T-helper 17 cell (primary cell): ENCODE measurements at places on chromosomes 12 and 14. TPM values are rescaled to one million over a fixed set of nuclear protein-coding genes. Genes with fewer than 3 reads are reported as not detected.

Gene AKT1
- total RNA-seq: 72.4 TPM

Gene MYO1H
- not detected for total RNA-seq

Gene MMP17
- 2.5 TPM for total RNA-seq

Gene DACT1
- total RNA-seq: 0.91 TPM

Gene ANKS1B
- 1.2 TPM for total RNA-seq

Gene GLIPR1L2
- total RNA-seq: 1.5 TPM

Gene CD69
- total RNA-seq: 1,001 TPM

Gene LRIG3
- not detected for total RNA-seq

Gene MYF6
- total RNA-seq: not detected

Gene HPD
- not detected for total RNA-seq

Gene HNRNPA1
- 1,582 TPM for total RNA-seq

Gene SPIC
- total RNA-seq: not detected

Gene REC8
- total RNA-seq: 66.3 TPM

Gene KRT75
- not detected for total RNA-seq

Gene SSTR1
- total RNA-seq: not detected

Gene EXOC3L4
- not detected for total RNA-seq

Gene CLEC6A
- total RNA-seq: not detected

Gene SYNDIG1L
- total RNA-seq: not detected

Gene PIANP
- total RNA-seq: 1.9 TPM

Gene DPPA3
- not detected for total RNA-seq

Gene MUCL1
- total RNA-seq: not detected

Gene RNASE2
- total RNA-seq: not detected

Gene APOF
- total RNA-seq: not detected

Gene CLEC4C
- total RNA-seq: not detected

Gene SCNN1A
- total RNA-seq: 2.1 TPM

Gene JAG2
- 1.2 TPM for total RNA-seq

Gene FGD6
- total RNA-seq: 1.3 TPM
